ENCODE measurements at places on chromosomes 5 and 9. TPM values are rescaled to one million over a fixed set of nuclear protein-coding genes. Genes with fewer than 3 reads are reported as not detected.

The BASP1 gene
- not detected for total RNA-seq

The HSD17B3 gene
- total RNA-seq: not detected

The GABRP gene
- not detected for total RNA-seq

The C9orf50 gene
- total RNA-seq: not detected

The CHSY3 gene
- total RNA-seq: not detected

The FER gene
- total RNA-seq: 6.0 TPM

The KCNMB1 gene
- not detected for total RNA-seq

The ATOSB gene
- 24.6 TPM for total RNA-seq

The ADGRD2 gene
- not detected for total RNA-seq

The HTR1A gene
- total RNA-seq: not detected

The CDKN2A gene
- 19.4 TPM for total RNA-seq

The FOXD1 gene
- 0.38 TPM for total RNA-seq

The DMAC1 gene
- total RNA-seq: 50.1 TPM

The CFAP90 gene
- not detected for total RNA-seq

The ITGA2 gene
- 10.2 TPM for total RNA-seq

The FPGS gene
- 65.8 TPM for total RNA-seq

The CD72 gene
- total RNA-seq: 11.8 TPM

The ANKRD18B gene
- 2.1 TPM for total RNA-seq

The PCDHGB2 gene
- 0.23 TPM for total RNA-seq

The SPACA9 gene
- 3.2 TPM for total RNA-seq

The PTCH1 gene
- total RNA-seq: 19.2 TPM

The AMBP gene
- total RNA-seq: not detected

The PDE8B gene
- total RNA-seq: not detected

The MED27 gene
- total RNA-seq: 23.4 TPM

The CCDC112 gene
- 2.0 TPM for total RNA-seq

The PCDHGC4 gene
- total RNA-seq: not detected

The IFNA13 gene
- total RNA-seq: not detected

The PRRC2B gene
- 190 TPM for total RNA-seq

The TAF11L2 gene
- total RNA-seq: not detected

All from activated CD4-positive, alpha-beta memory T cell treated with anti-CD3 and anti-CD28 coated beads, Interleukin-2, amount 10 ng/mL, durations not matched to agents 7 days and 5 days (primary cell).